Mononuclear cell (primary cell): ENCODE measurements at places on chromosomes 5 and 9. TPM values are rescaled to one million over a fixed set of nuclear protein-coding genes. Genes with fewer than 3 reads are reported as not detected.

Gene BHMT2
- total RNA-seq, result not detected

Gene CCDC183
- total RNA-seq, result 1.7 TPM

Gene CAMK2A
- 0.94 TPM for total RNA-seq

Gene TLR4
- total RNA-seq, result 59.9 TPM

Gene FAM151B
- 5.6 TPM for total RNA-seq

Gene PCDHGA4
- 0.21 TPM for total RNA-seq
